ENCODE measurements at places on chromosomes 13 and 19.

- DNase-seq = no peak
Measured at GRCh38 chr13:71213252-71213821, 653.7 kb downstream of the DACH1 start.

DNA sequence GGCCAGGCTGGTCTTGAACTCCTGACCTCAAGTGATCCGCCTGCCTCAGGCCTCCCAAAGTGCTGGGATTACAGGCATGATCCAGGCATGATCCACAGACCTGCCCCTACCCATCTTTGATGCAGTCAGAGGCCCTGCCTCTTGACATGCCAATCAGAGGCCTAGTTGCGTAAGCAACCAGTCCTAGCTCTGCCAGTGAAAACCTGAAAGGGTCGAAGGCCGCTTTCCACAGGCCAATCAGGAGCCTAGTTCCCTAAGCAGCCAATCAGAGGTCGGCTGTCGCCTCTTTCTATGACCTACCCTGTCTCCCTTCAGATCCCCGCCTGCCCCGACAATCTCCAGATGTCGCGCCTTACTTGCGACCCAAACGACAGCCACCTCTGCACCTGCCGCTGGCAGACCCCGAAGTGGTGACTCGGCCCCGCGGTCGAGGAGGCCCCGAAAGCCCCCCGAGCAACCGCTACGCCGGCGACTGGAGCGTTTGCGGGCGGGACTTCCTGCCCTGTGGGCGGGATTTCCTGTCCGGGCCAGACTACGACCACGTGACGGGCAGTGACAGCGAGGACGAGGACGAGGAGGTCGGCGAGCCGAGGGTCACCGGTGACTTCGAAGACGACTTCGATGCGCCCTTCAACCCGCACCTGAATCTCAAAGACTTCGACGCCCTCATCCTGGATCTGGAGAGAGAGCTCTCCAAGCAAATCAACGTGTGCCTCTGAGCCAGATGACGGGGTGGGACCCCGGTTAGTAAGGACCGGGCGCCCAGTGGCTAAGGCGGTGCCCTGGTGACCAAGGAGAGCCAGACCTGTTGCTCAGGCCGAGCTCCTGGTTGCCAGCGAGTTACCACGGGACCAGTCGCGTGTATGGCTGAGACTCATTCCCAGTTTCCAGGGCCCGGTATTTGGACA, 6.3 kb downstream of the SYDE1 start:
- DNase-seq = peak; percentile 68

DNA sequence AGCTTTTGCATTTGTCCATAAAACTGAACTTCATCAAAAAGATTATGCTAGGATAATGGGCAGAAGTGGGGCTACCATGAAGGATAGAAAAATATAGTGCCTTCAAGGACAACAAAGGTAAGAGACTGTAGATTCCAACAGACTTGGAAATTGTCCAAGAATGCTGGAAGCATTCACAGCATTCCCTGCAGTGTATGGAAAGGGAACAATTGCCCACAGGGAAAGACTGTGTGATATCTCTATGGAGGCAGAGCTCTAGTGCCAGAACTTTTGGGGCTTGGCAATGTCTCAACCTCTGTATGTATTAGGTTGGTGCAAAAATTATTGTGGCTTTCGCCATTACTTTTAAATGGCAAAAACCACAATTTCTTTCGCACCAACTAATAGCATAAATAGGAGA, 1598.8 kb upstream of the MIR17HG start:
- DNase-seq = no peak

GRCh38 chr19:10019246-10019645, 6.0 kb downstream of the RDH8 start:
- no peak for DNase-seq

- DNase-seq = peak; percentile 61
Measured at GRCh38 chr19:3284759-3285646, 60.5 kb downstream of the CELF5 start.

DNA sequence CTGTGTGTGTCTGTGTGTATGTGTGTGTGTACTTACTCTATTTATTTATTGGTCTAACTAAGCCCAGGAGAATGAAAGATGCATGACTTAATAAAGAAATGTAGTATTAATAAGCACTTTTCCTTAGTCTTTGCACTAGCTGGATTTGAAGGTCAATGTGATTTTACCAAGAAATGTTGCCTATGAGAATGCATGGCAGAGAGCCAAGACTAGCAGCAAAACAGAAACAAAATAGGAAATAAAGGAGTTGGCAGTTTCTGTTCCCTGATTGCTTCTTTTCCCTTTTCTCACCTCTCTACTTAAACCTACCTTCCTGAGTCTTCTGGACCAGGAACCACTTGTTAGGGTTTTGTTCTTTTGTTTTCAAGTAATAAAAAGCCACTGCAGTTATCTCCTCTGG, 286.1 kb downstream of the KCTD12 start:
- DNase-seq = no peak

- DNase-seq = peak; percentile 87
Measured at GRCh38 chr19:16258440-16258903, 60.8 kb downstream of the AP1M1 start.

- DNase-seq = no peak
Measured at GRCh38 chr13:112056284-112056727, 10.6 kb upstream of the SOX1 start.

GRCh38 chr19:14370169-14370939, 10.9 kb upstream of the ADGRE5 start:
- no peak for DNase-seq

- peak; percentile 66 for DNase-seq
Measured at GRCh38 chr19:52992109-52993004, 21.4 kb upstream of the ERVV-1 start.

DNA sequence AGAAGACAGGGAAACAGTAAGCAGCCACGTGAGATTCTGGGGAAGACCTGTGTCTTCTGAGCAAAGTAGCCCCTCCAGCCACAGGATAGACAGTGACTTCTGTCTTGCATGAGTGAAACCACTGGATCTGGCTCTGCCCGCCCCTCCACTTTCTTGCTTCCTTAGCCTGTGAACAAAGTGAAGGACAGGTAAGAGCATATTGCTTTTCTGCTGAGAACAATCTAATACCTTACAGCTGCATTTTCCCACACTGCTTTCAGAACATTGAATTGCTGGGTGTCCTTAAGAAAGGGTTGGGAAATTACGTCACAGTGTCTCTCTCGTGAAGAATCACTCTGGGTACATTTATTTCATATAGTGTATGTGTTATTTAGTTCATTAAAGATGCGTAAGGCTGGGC, 11.1 kb downstream of the SLC25A15 start:
- no peak for DNase-seq

DNA sequence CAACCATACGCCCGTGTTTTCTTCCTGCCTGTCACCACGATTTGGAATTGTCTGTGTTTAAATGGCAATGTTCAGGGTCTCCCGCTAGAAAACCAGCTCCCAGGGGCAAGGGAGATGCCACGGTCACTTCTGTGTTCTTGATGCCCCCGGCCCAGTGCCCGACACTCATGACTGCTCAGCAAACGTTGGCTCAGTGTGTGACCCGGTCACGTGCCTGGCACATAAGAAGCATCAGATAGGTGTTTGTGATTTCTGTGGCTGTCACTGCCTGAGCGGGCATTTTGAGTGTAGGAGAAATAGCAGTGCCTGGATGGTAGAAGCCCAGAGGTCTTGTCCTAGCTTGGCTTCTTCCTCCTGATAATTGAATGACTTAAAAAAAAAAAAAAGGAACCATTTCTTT, 15.5 kb downstream of the HDGFL2 start:
- DNase-seq = no peak

DNA sequence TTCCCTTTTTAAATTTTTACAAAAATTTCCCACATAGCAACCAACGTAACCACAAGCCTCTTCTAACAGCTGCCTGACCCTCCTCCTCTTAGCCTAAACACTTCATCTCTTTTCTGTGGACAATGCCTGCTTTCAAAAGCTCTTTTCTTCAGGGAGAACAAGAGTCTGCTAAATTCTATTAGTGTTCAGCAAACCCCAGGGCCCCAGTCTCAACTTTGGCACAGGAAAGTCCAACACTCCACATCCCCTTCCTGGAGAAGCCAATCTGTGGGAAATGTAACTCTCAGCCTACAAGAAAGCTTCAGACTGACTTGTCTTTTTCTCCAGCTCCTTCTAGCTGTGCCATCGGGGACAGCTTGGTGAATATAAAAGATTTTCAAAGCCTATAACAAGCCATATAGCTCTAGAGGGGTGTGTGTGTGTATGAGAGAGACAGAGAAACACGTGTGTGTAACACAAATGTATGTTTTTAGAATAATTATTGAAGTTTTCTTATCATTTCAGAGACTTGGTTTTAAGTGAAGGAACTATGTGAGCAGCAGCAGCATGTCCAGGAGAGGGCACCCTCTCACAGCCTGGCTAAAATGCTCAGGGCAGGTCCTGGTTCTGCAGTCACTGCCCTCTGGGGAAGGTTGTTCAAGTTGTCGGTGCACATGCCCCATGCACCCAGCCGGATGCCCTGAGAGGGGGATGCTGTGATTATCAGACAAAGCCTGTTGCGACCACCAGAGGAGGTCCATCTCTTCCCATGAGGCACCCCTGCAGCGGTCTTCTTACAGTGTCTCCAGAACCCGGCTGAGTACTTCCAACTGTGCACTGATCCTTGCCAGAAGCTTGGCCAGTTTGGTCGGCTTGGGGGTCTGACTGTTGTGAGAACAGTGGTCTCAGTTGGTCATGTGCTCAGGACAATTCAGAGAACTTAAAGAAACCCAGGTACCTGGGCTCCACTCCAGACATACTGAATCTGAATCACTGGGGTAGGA, 34.4 kb downstream of the CCDC70 start:
- peak; percentile 55 for DNase-seq

DNA sequence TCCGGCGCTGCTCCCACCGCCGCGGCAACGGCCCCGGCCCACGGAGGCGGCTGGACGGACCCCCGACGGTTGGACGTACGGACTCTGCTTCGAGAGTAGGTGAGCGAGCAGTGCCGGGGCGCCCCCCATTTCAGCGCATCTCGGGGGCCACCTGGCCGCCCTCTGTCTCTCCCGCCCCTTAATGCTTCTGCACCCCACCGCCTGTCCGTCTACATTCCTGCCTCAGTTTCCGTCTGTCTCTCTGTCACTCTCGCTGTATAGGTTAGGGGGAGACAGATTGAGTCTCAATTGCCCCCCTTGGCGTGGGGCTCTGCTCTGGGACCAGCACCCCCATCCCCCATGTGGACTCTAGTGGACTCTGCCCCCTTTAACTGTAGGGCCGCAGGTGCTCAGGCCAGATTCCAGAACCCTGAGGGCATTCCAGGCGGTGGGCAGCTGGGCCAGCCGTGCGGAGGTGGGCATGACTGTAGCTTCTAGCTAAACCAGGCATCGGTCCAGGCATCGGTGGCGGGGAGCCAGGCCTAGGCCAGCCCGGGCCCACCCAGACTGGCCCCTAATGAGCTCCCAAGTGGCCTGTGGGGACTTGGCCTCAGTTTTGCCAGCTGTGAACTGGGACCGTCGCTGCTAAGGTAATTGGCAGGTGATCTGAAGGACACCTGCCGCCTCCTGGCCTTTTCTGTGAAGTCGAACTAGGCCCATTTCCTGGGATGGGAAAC, 373 bp downstream of the TNFAIP8L1 start:
- peak; percentile 47 for DNase-seq

DNA sequence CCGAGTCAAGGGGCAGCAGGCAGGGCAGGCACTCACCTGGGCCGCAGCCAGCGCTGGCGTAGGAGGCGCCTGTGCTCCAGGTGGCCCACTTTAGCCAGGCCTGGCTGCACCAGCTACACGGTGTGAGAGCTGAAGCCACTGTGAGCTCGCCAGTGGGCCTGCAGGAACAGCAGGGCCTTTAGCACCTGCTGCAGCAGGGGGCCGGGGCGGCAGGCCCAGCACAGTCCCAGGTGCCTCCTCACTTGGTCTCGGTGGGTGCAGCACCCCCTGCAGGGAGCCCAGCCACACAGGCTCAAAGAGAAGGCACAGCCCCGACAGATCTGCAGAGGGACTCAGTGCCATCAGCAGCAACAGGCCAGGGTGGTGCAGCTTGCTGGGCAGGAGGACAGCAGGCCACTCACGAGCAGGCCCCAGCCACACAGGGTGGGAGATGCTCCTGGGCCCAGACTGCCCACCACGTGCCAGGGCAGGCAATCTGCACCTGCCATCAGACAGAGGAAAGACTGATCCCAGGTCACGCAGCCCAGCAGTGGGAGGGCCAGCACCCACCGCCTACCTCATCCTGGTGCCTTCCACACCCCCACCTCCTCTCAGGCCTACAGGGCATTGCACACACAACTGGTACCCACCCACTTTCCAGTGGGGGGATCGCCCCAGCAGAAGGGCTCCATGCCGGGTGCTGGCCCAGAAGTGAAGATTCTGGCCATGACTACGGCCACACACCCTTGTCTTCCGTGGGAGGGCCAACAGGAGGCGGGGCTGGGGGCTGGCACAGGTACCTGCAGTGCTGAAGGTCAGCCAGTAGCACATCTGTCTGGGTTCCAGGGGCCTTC, 15.8 kb downstream of the ARHGAP33 start:
- DNase-seq = no peak

DNA sequence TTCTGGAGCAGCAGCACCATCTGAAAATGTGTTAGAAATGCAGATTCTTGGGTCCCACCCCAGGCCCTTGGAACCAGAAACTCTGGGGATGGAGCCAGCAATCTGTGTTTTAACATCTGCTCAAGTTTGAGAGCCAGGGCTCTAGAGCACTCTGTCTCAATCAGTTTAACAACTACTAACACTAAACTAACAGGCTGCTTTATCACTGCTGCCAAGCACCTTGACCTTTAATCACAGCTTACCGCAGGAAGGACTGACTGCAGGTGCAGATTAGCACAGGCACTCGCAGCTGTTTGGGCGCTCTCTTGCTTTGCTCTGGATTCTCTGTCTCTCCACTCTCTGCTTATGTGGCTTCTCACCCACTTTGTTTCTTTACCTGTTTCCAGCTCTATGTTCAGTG, 163.5 kb downstream of the MTUS2 start:
- DNase-seq = no peak

Measured in heart left ventricle (tissue), 16 donors.